ENCODE measurements at places on chromosomes 13 and 19. TPM values are rescaled to one million over a fixed set of nuclear protein-coding genes. Genes with fewer than 3 reads are reported as not detected.

Gene OVOL3
- 0.23 TPM for total RNA-seq

Gene KLK11
- total RNA-seq, result not detected

Gene PEG3
- total RNA-seq, result not detected

Gene NTF4
- 0.65 TPM for total RNA-seq

Gene PET100
- 54.5 TPM for total RNA-seq

Gene IGLON5
- not detected for total RNA-seq

Gene DDA1
- total RNA-seq, result 67.4 TPM

Gene LRRC63
- total RNA-seq, result not detected

Gene FUT6
- total RNA-seq, result not detected

Gene RASAL3
- total RNA-seq, result not detected

Gene URAD
- total RNA-seq, result not detected

Gene CYP4F2
- not detected for total RNA-seq

Gene FGF22
- 0.87 TPM for total RNA-seq

Gene NPAS1
- 5.8 TPM for total RNA-seq

Gene ZNF723
- total RNA-seq, result not detected

Gene NCR1
- total RNA-seq, result not detected

Gene NLRP7
- total RNA-seq, result not detected

Gene ACP7
- total RNA-seq, result 0.23 TPM

Gene NLRP11
- total RNA-seq, result not detected

Gene IGFLR1
- total RNA-seq, result 11.8 TPM

Gene SOX1
- total RNA-seq, result not detected

Gene TMEM272
- total RNA-seq, result not detected

Gene HIPK4
- total RNA-seq, result 0.32 TPM

Gene CD70
- total RNA-seq, result 21.5 TPM

Gene TLE6
- total RNA-seq, result 4.4 TPM

Gene GAMT
- total RNA-seq, result 45.3 TPM

Gene MEF2B
- total RNA-seq, result 0.66 TPM

Gene PCDH9
- 7.5 TPM for total RNA-seq

Gene RNF225
- not detected for total RNA-seq

Gene PNMA8A
- 10.8 TPM for total RNA-seq

Gene S1PR5
- total RNA-seq, result 2.2 TPM

Gene NLRP9
- not detected for total RNA-seq

Gene ZNF728
- total RNA-seq, result not detected

Gene ZNF536
- total RNA-seq, result not detected

Gene TDRD12
- total RNA-seq, result 0.20 TPM

Gene KLF12
- total RNA-seq, result 2.0 TPM

Gene TEAD2
- total RNA-seq, result 20.4 TPM

Gene FOSB
- 13.9 TPM for total RNA-seq

Gene GRK1
- not detected for total RNA-seq

Gene HOMER3
- 21.5 TPM for total RNA-seq

Gene GRIK5
- 1.0 TPM for total RNA-seq

Gene DIAPH3
- 8.0 TPM for total RNA-seq

Gene BCL3
- 31.6 TPM for total RNA-seq

Gene REEP6
- 5.0 TPM for total RNA-seq

Gene PNPLA6
- total RNA-seq, result 20.6 TPM

Gene C1QTNF9
- not detected for total RNA-seq

Gene WDR62
- 27.8 TPM for total RNA-seq

Gene NAPSA
- 1.2 TPM for total RNA-seq

Gene CAMSAP3
- total RNA-seq, result 5.1 TPM

Gene DENND1C
- total RNA-seq, result 0.22 TPM

Gene TYROBP
- not detected for total RNA-seq

Gene IL11
- 26.5 TPM for total RNA-seq

Gene RNF113B
- total RNA-seq, result not detected
